Right lobe of liver (tissue), 6 donors: ENCODE measurements at places on chromosomes 2 and 18.
A peak's percentile ranks its signal among the peaks of the same experiment; 100 is the strongest.

- H3K27me3 ChIP-seq, result no peaks in the 10 kb centered on the region
- no peak overlapping the region for H3K27ac ChIP-seq
- no peaks in the 10 kb centered on the region for H3K36me3 ChIP-seq
- no peaks in the 10 kb centered on the region for H3K4me1 ChIP-seq
These were observed 68.4 kb downstream of the SCN9A start for GRCh38 chr2:166307326-166307725.

- H3K4me1 ChIP-seq, result no peaks in the 10 kb centered on the region
- H3K4me3 ChIP-seq, result no peak overlapping the region
- H3K36me3 ChIP-seq, result no peaks in the 10 kb centered on the region
- H3K27me3 ChIP-seq, result no peaks in the 10 kb centered on the region
- no peak overlapping the region for H3K27ac ChIP-seq
- DNase-seq, result no peak
These were observed 39.8 kb downstream of the HRH4 start for GRCh38 chr18:24500217-24500616.

DNA sequence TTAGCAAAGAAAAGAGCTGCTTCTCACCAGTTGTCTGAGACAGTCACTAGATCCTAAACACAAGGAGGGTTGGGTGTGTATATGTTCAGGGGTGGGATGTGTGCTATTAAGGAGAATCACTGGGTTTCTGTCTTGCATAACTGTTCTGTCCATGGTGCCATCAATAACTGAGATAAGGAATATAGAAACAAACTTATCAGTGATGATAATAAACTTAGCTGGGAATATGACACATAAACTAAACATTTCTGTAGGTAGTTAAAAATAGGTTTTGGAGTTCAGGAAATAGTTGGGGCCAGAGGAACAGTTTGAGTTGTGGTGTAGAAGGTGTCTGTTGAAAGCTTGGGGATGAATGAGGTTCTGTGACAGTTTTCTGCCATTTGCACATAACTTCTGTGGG lies 17.4 kb downstream of the NAPG start:
- H3K36me3 ChIP-seq, result peaks cover 61% of the 10 kb centered on the region
- DNase-seq, result no peak
- no peaks in the 10 kb centered on the region for H3K27me3 ChIP-seq
- H3K4me1 ChIP-seq, result no peaks in the 10 kb centered on the region
- no peak overlapping the region for H3K4me3 ChIP-seq
- H3K27ac ChIP-seq, result no peak overlapping the region

DNA sequence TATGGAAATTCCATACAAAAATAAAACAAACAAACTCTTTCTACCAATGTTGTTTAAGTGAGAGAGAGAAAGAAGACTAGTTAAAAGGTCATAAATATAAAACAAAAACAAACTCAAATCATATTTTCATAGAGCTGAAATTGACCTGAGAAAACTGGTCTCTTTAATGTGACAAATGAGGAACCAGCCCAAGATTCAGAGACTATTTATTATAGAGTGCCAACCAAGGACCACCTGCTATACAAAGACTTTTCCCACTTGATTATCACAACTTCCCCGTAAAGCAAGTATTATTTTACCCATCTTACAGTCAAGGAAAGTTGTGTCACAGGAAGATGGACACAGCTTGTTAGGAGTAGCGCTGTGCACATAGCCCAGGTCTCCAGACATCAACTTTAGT lies 13.3 kb downstream of the ANKRD44 start:
- H3K27me3 ChIP-seq, result no peaks in the 10 kb centered on the region
- no peaks in the 10 kb centered on the region for H3K4me1 ChIP-seq
- DNase-seq, result no peak
- H3K4me3 ChIP-seq, result no peak overlapping the region
- H3K36me3 ChIP-seq, result no peaks in the 10 kb centered on the region
- peak overlapping the region; percentile 18 for H3K27ac ChIP-seq

DNA sequence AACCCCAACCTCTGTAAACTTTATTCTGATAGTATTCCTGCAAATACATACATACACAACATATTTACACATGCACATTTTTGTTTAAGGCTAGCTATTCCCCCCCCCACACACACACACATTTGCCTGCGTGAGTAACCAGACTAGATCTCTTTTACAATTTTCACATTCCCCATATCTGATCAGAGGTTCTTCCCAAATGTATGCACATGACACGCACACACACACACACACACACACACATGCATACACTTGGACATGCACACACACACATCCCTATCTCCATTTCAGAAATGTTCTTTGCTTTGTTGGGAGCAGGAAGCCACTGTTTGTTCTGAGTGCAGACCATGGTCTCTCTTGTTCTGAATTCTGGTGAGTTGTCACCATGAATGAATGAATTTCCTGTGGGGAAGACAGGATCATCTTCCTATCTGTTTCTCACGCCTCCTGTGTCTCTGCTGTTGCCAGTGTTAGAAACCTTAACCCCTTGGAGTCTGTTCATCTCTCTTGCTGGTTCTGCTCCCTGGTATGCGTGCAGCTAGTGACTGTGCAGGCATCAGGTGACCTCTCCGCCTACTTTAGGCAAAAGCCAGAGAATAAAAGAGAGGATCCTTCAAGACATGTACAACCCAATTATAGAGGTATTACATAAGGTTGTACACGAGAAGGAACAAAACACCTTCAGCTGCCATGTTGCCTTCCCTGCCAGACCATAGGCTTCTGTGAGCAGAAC lies 251.0 kb upstream of the RAB12 start:
- no peak overlapping the region for H3K27ac ChIP-seq
- no peaks in the 10 kb centered on the region for H3K36me3 ChIP-seq

GRCh38 chr2:143725400-143725799 lies 596.2 kb downstream of the ARHGAP15 start:
- no peak overlapping the region for H3K4me3 ChIP-seq
- no peak for DNase-seq
- H3K4me1 ChIP-seq, result no peaks in the 10 kb centered on the region
- H3K36me3 ChIP-seq, result no peaks in the 10 kb centered on the region
- no peak overlapping the region for H3K27ac ChIP-seq

- H3K36me3 ChIP-seq, result no peaks in the 10 kb centered on the region
- no peak for DNase-seq
- no peaks in the 10 kb centered on the region for H3K27me3 ChIP-seq
- H3K4me1 ChIP-seq, result no peaks in the 10 kb centered on the region
- H3K4me3 ChIP-seq, result no peak overlapping the region
- no peak overlapping the region for H3K27ac ChIP-seq
These were observed 57.5 kb downstream of the SLC35F5 start for GRCh38 chr2:113698892-113699447.

DNA sequence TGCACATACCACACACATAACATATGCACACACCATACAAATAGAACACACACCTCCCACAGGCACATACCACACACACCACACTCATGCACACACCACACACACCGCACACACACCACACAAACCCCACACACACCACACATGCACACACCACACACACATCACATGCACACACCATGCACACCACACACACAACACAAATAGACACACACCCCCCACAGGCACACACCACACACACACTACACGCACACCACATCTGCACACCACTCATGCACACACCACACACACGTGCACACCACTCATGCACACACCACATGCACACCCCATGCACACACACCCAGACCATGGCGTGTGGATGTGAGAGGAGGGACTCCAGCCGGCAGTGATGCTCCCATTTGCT lies 161.7 kb upstream of the TPO start:
- no peaks in the 10 kb centered on the region for H3K27me3 ChIP-seq
- no peak for DNase-seq
- no peak overlapping the region for H3K4me3 ChIP-seq
- no peak overlapping the region for H3K27ac ChIP-seq
- no peaks in the 10 kb centered on the region for H3K36me3 ChIP-seq

- H3K4me3 ChIP-seq, result no peak overlapping the region
- DNase-seq, result no peak
- no peaks in the 10 kb centered on the region for H3K4me1 ChIP-seq
These were observed 35.6 kb downstream of the MRPS5 start for GRCh38 chr2:95086017-95086416.

DNA sequence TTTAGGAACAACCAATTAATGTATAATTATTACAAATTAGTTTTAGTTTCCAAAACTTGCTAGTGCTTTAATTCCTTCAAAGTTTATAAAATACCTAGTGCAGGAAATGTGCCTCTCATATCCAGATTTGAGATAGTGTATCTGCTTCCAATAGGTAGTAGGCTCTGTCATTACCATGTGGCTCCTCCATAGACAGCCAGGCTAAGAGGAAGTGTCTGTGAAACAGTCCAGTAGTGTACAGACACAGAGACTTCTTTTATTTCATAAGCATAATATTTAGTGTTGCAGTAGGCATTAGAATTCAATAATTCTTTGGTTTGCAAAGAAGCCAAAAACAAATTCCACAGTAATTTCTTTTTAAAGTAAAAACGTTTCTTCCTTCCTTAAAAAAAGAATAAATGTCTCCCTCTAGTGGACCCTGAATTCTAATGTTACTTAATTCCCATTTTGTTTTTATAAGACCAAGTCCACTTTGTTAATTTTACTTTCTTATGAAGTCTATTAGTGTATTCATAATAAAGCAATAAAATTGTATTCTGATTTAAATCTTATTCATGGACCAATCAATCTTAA lies 101.2 kb downstream of the NEB start:
- H3K27ac ChIP-seq, result no peak overlapping the region
- no peaks in the 10 kb centered on the region for H3K4me1 ChIP-seq
- no peak for DNase-seq
- no peak overlapping the region for H3K4me3 ChIP-seq
- H3K36me3 ChIP-seq, result no peaks in the 10 kb centered on the region

GRCh38 chr2:17877811-17878280 lies 621 bp upstream of the KCNS3 start:
- peaks cover 4% of the 10 kb centered on the region for H3K4me1 ChIP-seq
- H3K27ac ChIP-seq, result no peak overlapping the region
- DNase-seq, result no peak
- H3K4me3 ChIP-seq, result peak overlapping the region; percentile 56
- no peaks in the 10 kb centered on the region for H3K27me3 ChIP-seq

DNA sequence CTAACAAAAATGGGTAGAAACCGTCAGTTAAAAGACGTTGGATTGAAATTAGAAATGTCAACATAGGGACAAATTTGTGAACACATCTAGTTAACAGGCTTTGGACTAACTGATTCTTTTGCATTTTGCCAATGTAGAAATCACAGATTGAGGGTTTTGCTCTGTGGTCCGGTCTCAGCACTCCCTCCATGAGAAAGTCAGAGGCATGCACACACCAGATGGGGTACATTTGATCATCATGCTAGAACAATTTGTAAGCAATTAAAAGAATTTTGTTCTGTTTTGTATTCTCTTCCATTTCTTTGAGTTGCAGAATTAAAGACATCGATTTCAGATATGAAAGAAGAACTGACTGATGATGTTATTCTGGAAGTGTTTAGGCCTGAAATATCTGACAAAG lies 179.1 kb upstream of the CCDC68 start:
- H3K36me3 ChIP-seq, result no peaks in the 10 kb centered on the region
- no peak overlapping the region for H3K27ac ChIP-seq
- H3K4me1 ChIP-seq, result no peaks in the 10 kb centered on the region
- H3K27me3 ChIP-seq, result no peaks in the 10 kb centered on the region

GRCh38 chr2:224392545-224392944 lies 9.4 kb downstream of the FAM124B start:
- no peaks in the 10 kb centered on the region for H3K36me3 ChIP-seq
- no peaks in the 10 kb centered on the region for H3K27me3 ChIP-seq
- no peaks in the 10 kb centered on the region for H3K4me1 ChIP-seq
- no peak for DNase-seq
- H3K27ac ChIP-seq, result no peak overlapping the region

- H3K27me3 ChIP-seq, result no peaks in the 10 kb centered on the region
- H3K27ac ChIP-seq, result no peak overlapping the region
These were observed 448.4 kb downstream of the SLC4A3 start for GRCh38 chr2:220075835-220076234.

DNA sequence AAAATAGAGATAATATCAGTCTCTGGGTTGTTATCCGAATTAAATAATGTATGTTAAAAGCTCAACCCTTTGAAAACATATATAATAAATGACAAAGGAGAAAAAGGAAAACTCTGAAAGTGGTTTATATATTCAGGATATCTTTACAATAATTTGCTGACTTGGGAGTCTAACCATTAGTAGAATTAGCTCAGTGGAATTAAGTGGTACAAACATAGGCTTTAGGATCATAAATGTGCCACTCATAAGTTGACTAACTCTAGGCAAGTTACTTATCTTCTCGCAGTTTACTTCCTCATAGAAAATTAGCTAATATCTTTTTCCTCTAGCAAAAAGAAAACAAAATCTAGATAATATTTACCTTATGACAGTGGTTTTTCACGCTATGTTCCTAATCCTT lies 44.6 kb downstream of the HEATR5B start:
- H3K36me3 ChIP-seq, result no peaks in the 10 kb centered on the region
- DNase-seq, result no peak
- H3K4me1 ChIP-seq, result no peaks in the 10 kb centered on the region

DNA sequence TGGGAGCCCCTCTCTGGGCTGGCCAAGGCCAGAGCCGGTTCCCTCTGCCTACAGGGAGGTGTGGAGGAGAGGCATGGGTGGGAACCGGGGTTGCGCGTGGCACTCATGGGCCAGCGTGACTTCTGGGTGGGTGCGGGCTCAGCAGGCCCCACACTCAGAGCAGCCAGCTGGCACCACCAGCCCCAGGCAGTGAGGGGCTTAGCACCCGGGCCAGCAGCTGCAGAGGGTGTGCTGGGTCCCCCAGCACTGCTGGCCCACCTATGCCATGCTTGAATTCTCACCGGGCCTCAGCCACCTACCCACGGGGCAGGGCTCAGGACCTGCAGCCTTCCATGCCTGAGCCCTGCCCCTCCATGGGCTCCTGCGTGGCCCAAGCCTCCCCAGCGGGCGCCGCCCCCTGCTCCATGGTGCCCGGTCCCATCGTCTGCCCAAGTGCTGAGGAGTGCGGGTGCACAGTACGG lies 248.5 kb upstream of the HNMT start:
- no peak for DNase-seq
- H3K4me1 ChIP-seq, result no peaks in the 10 kb centered on the region
- H3K36me3 ChIP-seq, result no peaks in the 10 kb centered on the region
- H3K4me3 ChIP-seq, result no peak overlapping the region
- no peak overlapping the region for H3K27ac ChIP-seq

GRCh38 chr2:239673641-239674040 lies 272.8 kb upstream of the HDAC4 start:
- H3K27ac ChIP-seq, result no peak overlapping the region
- no peaks in the 10 kb centered on the region for H3K27me3 ChIP-seq
- no peak for DNase-seq
- no peaks in the 10 kb centered on the region for H3K36me3 ChIP-seq

- H3K27ac ChIP-seq, result no peak overlapping the region
- H3K4me3 ChIP-seq, result no peak overlapping the region
- H3K4me1 ChIP-seq, result no peaks in the 10 kb centered on the region
- no peaks in the 10 kb centered on the region for H3K36me3 ChIP-seq
These were observed 103.6 kb upstream of the BOD1L2 start for GRCh38 chr18:57043241-57043640.
